ENCODE measurements at places on chromosomes 12 and 14.

DNA sequence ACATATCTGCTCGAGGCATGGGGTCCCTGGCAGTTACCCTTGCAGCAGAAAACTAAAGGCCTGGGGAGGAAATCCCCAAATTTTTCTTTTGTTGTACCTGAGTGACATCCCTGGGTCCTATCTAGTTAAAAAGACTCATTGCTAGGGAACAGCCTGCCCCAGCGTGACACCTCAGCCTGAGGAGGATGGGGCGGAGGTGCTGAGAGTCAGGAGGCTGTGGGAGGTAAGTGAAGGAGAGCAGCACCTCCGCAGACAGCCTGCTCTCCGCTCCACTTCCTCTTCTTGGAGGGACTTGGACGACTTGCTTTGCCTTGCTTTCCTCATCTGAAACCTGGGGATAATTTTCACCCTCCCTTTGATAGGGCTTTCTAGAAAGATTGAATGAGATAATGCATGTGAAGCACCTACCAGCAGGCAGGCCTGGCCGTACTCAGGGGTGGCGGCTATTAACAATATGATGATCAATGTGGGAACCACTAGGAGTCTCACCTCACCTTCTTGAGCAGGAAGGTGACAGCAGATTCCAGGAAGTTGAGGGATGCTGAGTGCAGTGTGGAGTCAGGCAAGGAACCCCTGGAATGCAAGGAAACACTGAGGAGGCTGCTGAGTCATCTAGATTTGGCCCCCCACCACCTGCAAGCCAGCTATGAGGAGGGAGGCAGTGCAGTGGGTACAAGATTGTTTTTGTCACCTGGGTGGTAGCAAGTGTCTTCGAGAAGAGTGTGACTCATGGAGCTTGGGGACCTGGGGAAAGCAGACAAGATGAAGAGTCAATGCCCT is 23.2 kb downstream of the UBE3B start:
- no peak for DNase-seq

- no peak for DNase-seq
Measured at GRCh38 chr12:5648692-5649359, 216.9 kb downstream of the NTF3 start.

GRCh38 chr12:29253906-29254625 is 105.0 kb downstream of the FAR2 start:
- no peak for DNase-seq

DNA sequence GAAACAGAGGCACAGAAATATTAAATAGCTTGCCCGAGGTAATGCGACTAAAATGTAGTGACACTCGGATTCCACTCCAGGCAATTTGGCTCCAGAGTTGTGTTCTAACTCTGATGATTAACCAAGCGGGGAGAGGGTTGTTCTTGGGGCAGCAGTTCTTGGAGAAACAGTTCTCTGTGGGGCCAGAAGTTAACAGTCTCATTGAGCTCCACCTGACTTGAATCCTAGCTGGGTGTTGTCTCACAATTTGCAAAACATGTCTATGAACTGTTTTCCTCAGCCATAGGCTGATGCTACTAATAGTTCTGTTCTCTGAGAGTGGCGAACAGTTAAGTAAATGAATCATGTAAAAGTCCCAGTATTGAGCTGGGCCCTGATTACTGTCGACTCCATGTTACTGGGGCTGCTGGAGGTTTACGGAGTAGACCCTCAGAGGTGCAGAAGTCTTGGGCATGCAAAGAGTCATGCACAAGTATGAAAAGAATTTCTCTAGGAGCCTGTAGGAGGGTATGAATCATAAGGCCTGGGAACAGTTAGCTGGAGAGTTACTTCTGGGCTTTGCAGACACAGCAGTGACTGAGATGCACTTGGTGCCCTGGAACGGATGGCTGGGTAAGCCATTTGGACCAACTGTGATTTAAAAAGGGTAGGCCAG is 15.4 kb upstream of the NIN start:
- no peak for DNase-seq

DNA sequence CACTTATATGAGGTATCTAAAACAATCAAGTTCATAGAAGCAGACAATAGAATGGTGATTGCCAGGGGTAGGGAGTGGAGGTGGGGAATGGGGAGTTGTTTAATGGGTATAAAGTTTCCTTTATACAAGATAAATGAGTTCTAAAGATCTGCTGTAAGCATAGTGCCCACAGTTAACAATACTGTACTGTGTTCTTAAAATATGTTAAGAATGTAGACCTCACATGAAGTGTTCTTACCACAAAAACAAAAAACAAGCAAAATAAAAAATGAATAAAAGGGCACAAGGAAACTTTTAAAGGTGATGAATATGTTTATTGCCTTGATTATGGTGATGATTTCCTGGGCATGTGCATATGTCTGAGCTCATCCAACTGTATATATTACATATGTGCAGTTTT is 211.8 kb downstream of the MSRB3 start:
- no peak for DNase-seq

DNA sequence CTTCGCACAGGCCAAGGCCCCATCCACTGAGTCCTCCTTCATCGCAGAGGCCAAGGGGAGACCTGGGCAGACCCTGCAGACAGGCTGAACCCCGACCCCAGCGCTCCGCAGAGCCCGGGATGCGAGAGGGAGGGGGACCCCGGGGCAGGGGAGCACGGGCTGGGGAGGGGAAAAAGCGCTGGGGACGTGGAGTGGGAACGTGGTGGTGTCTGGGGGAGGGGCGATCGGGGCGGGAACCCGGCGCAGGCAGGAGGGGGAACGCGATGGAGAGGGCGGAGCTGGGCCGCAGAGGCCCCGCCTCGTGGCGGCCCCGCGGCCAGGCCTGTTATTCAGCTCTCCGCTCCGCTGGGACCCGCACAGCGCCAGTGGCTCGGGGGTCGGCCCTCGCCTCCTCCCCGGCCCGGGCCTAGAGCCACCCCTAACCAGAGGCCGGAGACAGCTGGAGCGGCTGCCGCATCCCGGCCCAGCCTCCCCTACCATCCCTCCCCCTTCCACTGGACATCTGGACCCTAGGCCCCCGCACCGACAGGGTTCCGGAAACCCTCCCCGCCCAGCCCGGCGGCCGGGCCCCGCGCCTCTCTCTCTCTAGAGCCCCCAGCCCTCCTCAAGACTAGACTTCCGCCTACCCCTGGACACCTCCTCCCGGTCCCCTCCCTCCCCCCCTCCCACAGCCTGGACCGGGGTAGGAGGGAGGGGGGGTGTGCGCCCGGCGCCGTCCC is at the start of gene ARHGEF25:
Gene ARHGEF25, plus strand, starts transcription at position 328 of the 719 bp plus-strand sequence. CDS start 460 bp downstream, outside the sequence.
- DNase-seq: no peak

- no peak for DNase-seq
Measured at GRCh38 chr12:47237751-47238211, 158.0 kb upstream of the AMIGO2 start.

- no peak for DNase-seq
Measured at GRCh38 chr12:123727878-123728277, 15.7 kb downstream of the ATP6V0A2 start.

DNA sequence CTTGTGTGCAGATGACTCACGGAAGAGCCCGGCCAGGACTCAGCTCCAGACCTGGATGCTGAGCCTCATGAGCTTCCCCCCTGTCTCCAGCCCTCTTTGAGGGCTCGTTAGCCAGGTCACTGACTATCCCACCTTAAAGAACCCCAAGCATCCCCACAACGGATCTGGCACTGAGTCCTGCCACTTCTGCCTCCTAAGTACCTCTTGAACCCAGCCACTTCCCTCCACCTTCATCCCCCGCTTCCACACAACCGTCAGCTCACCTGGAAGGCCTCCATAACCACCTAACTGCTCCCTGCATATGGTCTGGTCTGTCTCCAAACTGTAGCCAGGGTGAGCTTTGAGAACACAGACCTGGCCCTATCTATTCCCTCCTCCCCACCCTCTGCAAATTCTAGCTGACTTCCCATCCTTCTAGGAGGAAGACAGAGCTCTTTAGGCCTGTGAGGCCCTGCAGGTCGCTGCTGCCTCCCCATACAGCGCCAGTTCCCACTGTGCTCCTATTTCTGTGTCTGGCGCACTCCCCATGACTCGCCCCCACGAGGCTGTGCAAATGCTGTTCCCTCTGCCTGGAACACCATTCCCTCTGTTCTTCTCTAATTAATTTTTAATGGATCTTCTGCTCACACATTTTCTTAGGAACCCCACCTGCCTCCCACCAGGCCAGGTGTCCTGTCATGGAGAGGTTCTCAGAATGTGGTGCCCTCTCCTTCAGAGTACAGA is 2.9 kb upstream of the HSP90AA1 start:
- no peak for DNase-seq

DNA sequence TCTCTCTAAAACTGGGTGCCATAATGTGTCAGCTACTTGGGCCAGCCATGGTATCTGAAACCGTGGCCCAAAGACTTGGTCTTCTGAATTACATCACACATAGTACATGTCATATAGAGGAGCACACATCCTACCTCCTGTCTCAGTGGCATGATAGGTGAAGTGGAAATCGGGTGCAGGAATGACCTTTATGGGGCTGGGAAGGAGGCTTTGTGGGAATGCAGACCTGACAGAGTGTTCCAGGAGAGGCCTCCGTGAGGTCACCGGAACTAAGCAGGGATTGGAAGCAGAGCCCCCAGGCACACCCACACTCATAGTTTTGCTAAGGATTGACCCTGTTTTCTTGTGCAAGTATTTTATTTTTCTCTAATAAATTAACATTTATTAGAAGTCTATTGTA is 82.6 kb downstream of the NTF3 start:
- no peak for DNase-seq

DNA sequence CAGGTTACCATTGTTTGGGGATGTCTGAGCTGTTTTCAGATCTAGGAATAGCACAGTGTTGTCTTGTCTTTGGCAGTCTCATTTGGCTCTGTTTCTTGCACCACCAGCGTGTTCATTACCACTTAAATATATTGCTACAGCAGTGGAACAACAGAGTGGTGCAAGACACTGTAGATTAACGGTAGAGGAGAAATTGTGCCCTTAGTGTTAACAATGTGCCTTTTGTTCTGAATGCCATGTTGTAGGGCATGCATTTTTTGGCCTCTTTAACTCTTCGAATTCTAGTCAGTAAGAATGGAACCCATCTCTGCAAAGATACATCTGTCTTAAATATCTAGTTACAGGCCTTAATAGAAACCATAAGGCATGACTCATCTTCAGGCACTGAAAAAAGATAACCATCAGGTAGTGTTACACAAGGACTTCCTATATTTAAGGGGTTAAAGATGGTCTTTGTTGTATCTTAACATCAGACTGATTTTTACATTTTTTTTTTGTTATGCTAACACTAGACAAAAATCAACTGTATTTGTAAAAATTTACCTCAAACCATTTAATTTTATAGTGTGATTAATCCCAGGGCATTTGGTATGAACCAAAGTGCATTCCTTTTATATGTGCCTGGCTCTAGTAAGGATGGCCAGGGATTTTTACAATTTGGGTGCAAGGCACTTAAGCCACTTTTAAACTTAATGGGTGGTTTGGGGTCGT is 12.9 kb downstream of the DYRK2 start:
- DNase-seq: no peak
